ENCODE measurements at places on chromosomes 2 and 18.

DNA sequence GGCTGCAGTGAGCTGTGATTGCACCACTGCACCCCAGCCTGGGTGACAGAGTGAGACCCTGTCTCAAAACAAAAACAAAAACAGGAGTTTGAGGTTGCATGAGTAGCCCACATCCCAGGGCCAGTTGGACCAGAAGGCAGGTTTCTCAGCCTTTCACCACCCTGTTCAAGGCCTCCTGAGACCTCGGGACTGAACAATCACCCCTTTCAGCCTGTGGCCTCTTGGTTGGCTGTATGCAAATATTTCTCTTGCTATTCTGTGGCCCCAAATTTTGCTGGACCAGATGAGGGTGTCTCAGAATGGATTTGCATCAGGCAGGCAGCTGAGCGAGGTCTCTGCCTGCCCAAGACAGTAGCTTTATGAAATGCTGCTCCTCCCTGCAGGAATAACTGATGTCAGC lies 56.9 kb downstream of the DPYSL5 start:
- DNase-seq = no peak

GRCh38 chr2:200397785-200398184 lies 91.3 kb downstream of the SPATS2L start:
- DNase-seq = no peak

DNA sequence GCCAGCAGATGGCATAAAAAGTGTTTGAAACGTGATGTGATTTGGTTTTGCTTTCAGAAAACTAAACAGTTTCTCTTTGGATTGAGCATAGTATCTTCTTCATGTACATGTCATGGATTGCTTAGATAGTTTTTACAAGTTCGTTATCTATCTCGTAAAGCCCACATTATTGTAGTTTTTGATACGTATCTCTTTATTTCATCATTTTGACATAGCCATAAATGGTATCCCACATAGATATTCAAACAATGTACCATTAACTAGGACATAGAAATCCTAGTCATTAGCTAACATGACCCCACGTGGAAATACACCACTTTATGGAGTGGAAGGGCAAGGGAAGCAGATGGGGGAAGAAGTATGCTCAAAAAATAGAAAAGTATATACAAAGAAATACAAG lies 93.6 kb downstream of the MAP2 start:
- no peak for DNase-seq

DNA sequence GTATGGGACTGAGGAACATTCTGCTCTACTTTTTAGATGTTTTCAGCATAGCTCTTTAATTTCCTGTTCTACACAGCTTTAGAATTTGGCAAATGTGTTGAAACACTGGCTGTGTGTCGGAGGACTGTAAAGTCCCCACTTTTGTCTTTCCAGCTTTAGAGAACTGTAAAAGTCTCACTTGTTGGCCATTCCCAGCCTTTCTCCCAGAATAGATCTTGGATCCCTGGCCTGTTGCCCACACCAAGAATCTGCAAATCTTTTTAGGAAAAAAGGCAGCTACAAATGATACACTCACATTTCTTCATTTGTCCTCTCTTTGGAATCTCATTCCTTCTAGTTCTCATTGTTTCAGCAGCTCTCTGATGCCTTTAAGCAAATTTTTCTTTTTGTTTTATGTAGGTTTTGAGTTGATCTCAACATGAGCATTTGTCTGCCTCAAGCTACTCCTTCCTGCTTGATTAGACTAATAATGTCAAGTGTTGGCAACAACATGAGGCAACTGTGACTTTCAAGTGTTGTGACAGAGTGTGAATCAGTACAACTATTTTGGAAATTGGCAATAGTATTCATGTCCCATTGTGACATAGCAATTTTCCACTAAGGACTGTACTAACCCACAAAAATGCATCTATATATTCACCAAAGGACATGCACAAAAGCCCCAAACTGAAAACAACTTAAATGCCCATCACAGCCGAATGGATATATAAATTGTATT lies 610.8 kb downstream of the EPHA4 start:
- DNase-seq = no peak

DNA sequence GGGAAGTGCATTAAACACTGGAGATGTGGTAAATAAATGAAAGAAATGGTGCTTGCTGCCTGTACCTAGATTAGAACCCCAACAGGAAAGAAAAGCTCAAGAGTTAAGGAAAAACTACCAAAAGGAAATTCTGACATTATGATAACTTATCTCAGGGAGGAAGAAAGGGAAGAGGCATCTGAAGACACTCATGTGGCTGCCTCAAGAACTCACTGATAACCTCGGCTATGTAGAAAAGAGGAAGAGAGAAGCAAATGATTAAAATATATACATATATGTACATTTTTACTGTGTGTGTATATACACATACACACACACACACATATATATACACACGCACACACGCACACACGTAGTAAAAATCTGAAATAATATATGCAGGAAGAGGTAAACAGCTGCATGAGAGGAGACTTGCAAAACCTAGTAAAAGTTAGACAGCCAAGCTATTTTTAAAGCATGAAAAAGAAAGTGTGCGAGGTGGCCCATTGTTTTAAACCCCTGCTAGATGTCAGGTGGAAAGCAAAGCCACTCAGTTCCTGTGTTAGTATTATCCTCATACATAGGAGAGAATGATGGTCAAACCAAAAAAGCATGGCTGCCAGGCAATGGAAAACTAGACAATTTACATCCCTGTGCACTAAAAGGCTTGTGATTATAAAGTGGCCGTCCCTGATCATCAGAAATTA lies 483.0 kb upstream of the NRP2 start:
- DNase-seq = no peak

DNA sequence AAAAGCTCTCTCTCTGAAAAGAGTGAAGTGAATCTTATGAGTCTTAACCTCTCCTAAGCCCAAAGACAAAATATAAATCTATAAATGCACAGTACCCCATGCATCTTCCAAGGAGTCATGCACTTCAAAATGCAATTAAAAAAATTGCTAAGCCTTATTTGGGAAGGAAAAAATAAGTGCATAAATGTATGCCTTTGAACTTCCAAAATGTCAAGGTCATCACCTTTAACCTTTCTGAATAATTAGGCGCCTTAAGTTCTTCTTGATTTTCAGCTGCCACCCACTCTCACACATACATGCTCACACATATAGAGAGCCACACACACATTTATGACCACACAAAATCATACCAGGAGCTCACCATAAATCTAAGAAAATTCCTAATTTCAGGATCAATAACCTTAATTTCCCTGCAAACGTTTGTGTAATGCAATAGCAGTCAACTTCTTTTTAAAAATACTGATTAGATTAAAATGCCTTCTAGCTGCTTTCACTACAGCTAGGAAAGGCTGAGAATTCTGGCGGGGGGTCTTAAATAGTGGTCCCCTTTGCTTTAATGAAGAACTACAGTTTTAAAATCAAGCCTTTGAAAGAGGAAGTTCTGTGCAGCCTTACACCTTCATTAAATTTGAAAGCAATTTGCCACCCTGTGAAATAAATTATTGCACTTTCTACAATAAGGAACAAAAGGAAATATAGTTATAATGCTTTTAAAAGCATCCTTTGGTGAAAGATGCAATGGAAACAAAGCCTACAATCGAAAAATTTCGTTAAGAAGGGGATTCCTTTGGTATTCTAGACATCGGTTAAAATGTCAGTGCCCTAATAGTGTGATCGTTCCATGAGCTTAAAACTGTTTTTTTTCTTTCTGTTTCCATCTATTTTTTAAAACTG lies 3.6 kb downstream of the HOXD11 start:
- DNase-seq = no peak

DNA sequence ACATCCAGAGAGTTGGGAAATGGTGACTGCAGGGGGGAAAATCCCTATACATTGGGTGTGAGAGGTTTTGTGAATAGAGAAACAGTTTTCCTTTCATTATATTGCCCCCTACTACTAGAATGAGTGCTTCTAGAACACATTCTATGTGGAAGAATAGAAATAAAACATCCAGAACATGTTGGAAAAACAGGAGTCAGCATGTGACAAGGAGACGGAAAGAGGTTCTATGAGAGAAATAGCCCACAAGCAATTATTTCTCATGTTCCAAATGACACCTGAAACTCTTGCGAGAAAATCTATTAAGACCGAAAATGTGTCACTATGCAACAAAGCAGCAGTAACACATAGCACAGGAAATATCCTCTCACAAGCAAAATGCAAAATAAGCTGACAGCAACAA lies 202.7 kb upstream of the SPOPL start:
- no peak for DNase-seq

DNA sequence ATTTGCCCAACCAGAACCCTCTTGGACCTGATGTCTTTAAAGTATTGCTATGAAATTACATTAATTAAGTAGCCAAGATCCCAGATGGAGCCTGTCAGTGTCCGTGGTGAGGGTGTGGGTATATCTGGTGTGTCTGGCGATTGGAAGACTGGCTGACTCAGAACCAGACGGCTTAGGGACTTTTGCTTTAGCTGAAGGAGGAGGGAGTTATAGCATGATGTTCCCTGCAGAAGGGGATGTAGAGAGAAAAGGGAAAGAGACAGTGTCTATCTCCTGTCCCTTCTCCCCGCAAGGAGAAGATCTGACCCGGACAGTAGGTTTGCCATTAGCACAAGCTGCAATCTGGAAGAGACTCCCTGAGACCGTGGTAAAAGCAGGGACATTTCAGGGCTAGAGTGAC lies 60.6 kb downstream of the POU3F3 start:
- DNase-seq = no peak

DNA sequence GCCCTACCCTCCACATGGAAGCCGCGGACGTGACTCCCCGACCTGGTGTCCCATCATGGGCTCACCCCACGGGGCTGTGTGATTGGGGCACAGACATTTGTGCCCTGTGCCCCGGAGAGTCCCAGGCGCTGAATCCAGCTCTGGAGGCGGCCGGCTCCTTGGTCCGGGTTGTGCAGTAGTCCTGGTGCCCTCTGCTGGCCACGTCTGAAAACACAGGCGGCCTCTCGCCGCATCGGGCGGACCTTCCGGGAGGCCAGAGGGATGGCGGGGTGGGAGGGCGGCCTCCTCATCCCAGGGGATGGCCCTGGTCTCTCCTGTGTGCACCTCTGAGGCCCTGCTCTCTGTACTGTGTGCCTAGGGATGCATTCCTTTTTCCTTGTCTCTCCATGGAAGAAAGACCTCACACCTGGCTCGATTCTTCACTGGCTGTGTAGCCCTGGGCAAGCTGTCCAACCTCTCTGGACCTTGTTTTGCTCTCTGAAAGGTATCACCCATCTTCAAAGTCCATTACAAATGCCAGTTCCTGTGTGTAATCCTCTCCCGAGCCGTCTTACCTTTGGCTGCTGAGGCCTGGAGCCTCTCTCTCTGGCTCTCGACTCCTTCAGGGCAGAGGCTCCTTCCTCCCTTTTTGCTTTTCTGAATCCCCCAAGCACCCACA lies 27.6 kb downstream of the CELF4 start:
- peak; percentile 91 for DNase-seq

- no peak for DNase-seq
These were observed 316.2 kb downstream of the GBX2 start for GRCh38 chr2:235851828-235852525.

DNA sequence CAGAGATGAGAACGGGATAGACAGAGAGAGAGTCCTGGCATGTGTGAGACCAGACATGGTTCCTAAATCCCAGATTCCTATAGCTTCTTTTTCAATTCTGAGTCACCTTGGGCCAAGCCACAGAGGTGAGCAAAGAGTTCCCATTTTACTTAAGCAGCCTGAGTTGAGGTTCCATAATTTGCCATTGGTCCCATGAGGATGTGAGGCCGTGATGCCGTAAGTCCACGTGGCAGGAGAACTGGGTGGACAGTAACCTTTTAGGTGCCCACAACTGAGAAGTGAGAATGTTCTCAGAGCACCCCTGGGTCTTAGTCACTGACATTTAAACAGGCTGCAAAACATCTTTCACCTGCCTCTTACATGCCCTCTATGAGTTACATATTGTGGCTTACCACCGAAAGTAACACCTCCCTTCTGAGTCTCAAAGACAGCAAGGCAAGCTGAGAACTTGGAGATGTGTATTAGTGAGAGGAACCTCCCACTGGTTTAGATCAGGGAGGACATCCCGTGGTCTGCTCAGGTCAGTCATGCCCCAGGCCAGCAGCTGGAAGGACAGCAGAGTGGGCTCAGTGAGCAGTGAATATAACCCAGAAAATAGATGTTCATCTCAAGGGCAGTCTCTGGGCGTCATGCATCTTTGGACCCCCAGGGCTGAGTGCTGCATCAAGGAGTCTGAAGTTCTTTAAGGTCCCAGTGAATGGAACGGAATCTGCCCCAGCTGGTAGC lies 127.9 kb upstream of the LGALSL start:
- no peak for DNase-seq

DNA sequence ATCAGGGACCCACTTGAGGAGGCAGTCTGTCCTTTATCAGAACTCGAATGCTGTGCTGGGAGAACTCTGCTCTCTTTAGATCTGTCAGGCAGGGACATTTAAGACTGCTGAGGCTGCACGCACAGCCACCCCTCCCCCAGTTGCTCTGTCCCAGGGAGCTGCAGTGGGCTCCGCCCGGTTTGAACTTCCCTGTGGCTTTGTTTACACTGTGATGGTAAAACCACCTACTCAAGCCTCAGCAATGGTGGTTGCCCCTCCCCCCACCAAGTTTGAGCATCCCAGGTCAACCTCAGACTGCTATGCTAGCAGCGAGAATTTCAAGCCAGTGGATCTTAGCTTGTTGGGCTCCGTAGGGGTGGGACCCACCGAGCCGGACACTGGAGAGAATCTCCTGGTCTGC lies 11.8 kb upstream of the LHCGR start:
- DNase-seq = no peak

DNA sequence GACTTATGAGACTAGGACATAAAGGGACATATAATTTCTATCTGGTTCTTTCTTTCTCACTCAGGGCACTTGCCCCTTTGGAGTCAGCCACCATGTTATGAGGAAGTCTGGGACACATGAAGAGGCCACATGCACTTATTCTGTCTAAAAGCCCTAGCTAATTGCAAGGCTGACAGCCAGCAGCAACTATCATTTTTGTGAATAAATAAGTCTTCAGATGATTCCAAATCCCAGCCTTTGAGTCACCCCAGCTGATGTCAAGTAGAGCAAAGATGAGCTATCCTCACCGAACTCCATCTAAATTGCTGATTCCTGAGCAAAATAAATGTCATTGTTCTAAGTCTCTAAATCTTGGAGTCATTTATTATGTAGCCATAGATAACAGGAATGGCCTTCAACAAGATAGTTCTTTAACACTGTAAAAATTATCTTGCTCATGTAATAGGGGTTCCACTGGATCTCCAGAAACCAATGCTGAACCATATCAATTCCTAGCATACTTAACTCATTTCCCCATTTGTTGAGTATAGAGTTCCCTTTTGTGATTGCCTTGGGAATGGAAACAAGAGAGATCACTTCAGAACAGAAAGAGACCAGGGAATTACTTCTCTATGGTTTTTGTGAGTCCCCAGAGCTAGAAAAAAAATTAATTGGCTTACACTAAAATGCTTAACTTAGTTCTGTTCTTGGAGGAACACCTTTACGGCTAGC lies 50.6 kb upstream of the FN1 start:
- no peak for DNase-seq

- DNase-seq = no peak
These were observed 847.3 kb upstream of the SOX11 start for GRCh38 chr2:4844881-4845280.

- no peak for DNase-seq
These were observed 499.8 kb downstream of the PID1 start for GRCh38 chr2:228771315-228771714.
